Fibroblast of the aortic adventitia (primary cell): ENCODE measurements at places on chromosomes 12 and 14. TPM values are rescaled to one million over a fixed set of nuclear protein-coding genes. Genes with fewer than 3 reads are reported as not detected.
A peak's percentile ranks its signal among the peaks of the same experiment; 100 is the strongest.

RNASE7 gene
- total RNA-seq, result not detected in 2 replicates

TEAD4 gene
- total RNA-seq, result 14.6 and 18.9 TPM in 2 replicates

CCDC175 gene
- total RNA-seq, result not detected in 2 replicates

RNFT2 gene
- 0.98 and 2.3 TPM in 2 replicates for total RNA-seq

E2F7 gene
- total RNA-seq, result 2.3 and 23.4 TPM in 2 replicates

PRPH gene
- 0.18 and 0.33 TPM in 2 replicates for total RNA-seq

EPYC gene
- not detected in 2 replicates for total RNA-seq

DNA sequence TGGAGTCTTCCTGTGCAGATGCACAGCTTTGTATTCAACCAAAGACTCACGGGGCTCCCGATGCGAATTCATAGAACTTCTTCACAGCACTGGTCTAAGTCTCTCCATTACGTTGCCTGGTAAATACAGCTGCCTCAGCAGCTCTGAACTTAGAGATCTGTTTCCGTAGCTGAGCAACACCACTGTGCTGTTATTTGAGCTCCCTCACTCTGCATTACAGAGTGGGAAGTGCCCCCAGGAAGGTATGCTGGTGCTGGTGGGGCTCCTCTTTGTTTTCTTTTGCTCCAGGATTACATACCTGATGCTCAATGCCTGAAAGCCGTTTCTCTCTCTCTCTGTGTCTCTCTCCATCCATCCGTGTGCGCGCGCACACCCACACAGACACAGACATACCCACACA lies 227.5 kb upstream of the RMST start:
- DNase-seq, result no peak

DNA sequence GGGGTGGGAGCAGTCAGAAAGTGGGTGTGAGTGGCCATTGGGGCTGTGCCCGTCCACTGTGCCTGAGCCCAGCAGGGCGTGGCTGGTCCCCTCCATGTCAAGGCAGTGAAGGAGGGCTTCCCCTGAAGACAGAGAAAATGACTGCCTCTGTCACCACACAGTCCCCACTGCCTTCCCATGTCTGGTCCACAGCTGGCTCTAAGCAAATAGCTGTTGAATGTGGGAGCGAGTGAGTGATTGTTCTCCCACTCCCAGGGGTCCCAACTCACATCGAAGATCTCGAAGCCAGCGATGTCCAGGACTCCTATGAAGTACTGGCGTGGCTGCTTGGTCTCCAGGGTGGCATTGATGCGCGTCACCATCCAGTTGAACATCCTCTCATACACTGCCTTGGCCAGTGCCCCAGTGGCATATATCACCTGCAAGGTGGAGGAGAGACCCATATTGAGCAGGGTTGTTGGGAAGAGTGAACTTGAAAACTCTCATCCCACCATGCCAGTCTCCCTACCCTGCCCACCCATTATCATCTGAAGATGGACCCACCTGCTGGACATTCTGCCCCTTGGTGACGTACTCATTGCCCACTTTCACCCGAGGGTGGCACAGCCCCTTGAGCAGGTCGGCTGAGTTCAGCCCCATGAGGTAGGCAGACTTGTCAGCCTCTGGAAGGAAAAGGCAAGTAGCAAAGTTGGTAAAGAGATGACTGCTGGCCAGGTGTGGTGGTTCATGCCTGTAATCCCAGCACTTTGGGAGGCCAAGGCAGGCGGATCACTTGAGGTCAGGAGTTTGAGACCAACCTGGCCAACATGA lies 6.6 kb downstream of the MYH7 start:
- DNase-seq, result no peak

DNA sequence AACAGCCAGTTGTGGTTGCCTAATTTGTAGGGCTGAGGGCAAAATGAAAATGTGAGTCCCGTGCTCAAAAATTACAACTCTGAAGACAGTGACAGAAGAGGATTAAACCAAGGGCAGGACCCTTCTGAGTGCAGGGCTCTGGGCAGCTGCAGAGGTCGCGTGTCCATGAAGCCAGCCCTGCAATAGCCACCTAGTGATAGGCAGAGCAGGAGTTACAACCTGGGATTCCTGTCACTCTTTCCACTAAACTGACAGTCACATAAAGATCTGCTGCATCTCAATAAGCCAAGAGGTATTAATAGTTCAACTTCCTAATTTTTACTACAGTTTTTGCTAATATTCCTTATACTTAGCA lies 94.1 kb downstream of the SLC2A13 start:
- DNase-seq, result no peak

DNA sequence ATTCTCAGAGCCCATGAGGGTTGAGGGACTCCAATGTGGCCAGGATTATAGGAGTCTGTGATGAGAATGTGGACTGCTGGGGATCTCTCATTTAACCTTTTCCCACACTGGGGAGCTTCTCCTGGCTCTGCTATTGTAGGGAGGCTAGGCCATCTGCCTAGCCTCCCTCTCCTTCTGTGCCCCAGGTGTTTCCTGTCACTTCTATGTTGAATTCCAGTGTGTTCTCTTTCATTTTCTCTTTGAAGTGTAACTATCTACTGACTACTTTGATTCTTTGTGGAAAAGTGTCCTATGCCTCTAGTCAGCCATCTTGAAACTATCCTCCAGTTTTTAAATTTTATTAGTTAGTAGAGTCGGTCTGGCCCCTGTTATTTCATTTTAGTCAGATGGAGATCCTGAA lies 53.4 kb upstream of the ABCD2 start:
- no peak for DNase-seq

DNA sequence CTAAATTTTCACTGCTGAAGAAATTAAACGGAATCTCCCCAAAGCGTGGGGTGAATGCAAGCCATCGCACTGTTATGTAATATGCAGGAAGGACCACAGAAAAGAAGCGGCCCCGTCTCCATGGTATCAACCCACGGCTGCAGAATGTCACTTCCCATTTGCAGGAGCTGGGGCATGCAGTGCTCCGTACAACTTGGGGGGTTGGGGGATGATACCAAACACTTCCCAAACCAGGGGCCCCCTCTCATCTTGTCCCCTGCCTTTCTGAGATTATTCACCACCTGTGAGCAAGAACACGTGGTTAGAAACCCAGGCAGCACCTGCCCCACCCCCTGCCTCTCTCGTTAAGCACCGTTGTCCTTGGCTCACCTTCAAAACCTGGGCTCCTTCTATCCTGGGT lies 505.1 kb upstream of the TMEM132C start:
- DNase-seq, result no peak

- no peak for DNase-seq
Observed at GRCh38 chr14:103514596-103515421, 7.8 kb downstream of the CKB start.

GRCh38 chr12:78793491-78793890 lies 71.1 kb upstream of the SYT1 start:
- DNase-seq, result peak; percentile 26

DNA sequence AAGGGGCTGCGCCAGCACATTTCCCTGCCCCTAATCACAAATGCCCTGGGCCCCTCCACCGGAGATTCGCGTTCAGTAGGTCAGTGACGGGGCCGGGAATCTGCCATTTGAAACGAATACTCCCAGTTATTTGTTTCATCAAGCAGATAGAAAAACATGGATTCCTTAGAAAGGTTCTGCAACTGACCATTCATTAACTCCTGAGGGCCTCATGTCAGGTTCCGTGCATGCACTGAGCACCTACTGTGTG lies 25.6 kb upstream of the UBC start:
- DNase-seq, result no peak

DNA sequence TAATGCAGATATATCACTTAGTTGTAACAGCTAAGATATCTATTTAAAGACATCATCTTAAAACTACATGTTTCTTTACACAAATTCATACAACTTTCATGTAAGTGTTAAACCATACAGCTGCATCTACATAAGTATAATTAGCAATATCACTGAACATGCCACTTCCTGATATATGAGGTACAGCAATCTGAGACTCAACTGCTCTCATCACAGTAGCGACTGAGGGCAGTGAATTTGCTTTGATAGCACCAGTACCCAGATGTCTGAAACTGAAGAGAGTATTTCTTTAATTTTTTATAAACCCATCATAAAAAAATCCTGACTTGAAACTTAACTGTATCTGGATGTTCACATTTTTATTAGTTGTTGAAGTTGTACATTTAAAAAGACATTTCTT lies 34.7 kb upstream of the NUAK1 start:
- DNase-seq, result no peak

GRCh38 chr12:85065837-85066482 lies 29.8 kb downstream of the LRRIQ1 start:
- DNase-seq, result no peak
